ENCODE measurements at places on chromosomes 6 and 20.
A peak's percentile ranks its signal among the peaks of the same experiment; 100 is the strongest.

DNA sequence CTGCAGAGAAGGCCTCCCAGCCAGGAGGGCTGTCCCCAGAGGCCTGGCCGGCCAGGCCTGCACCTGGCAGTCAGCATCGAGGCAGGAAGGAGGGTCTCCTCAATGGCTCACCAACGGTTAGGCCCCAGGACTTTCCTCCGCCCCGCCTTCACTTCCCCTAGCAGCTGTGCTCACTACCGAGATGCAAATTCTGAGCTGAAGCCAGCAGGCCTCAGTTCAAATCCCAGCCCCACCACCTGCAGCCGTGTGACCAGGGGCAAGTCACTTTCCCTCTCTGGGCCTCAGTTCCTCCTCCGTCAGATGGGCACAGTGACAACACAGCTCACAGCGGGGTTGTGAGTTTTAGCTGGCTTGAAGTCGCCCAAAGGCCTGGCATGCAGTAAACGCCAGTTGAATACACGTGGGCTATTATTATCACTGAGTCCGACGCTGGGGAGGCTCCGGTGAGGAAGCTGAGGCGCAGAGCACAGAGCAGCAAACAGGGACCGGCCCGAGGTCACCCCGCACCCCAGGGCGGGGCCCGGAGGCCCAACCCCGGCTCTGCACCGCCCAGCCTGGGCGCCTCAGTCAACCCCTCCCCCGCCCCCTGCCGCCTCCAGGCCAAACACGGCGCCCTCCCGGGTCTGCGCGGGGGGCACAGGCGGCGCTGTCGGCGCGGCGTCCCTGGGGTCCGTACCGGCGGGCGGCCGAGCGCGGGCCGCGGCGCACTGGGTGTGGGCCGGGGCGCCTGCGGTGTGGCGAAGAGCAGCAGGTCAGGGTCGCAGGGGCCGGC is 671 bp downstream of the E2F1 start:
- no peak for DNase-seq

- DNase-seq: no peak
Measured at GRCh38 chr6:129643176-129643575, 66.8 kb downstream of the ARHGAP18 start.

- DNase-seq: no peak
Measured at GRCh38 chr6:15531973-15532372, 130.9 kb downstream of the DTNBP1 start.

DNA sequence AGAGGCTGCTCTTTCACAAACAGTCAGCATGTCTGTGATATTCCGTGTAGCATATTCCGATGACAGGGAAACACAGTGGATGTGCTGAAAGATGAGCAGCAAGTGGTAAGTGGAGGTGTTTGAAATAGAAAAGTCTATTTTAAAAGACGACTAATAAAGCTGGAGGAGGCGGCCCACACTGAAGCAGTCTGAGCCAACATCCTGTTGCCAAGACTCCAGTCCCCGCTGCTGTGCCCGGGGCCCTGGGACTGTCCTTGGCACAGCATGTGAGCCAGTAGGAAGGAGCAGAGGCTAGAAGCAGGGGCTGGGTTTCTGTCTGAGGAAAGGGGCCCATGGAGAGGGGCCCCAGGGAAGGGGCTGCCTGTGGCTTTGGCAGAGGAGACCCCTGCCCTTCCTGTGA is 351.5 kb upstream of the CHD6 start:
- no peak for DNase-seq

DNA sequence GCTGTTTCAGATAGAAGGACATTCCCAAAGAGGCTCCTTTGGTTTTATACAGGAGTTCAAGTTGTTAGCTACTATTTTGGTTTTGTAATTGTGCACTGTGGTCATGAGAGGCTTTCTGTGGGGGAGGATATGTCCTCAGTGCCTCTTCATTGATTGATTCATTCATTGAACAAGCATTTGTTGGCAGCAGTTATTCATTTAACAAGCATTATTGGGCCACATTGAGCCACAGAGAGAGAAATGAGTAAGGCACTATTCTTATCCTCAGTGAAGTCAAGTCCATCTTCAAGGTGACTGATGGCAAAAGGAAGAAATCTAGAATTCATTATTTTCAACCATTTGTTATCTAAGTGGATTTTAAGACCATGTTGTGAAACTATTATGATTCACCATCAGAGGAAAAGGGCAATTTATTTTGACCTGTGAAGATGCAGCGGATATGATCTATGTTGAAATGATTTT is 697.2 kb upstream of the CITED2 start:
- peak; percentile 79 for DNase-seq

DNA sequence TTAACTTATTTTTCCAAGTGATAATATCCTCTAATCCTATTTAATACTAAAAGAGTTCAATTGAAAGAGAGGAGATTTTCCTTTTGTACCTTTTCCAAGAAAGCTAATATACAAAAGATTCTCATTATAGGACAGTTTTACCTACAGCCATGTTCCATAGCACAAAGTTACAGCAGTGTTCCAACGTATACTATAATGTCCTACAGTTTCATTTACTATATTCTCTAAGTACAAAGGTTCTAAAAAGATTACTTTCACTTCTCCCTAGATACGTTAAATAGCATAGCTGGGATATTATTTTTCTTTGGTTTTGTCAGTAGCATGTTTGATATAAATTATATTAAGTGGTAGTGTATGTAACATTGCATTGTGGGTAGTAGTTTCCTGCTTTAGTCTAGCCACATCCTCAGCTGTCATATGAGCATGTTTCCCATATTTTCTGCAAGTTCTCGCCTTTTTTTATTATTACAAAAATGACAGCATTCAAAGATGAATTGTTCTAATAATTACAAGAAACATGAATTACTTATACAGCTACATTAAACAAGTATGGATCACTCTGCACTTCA is 4.4 kb upstream of the RUNX2 start:
- no peak for DNase-seq

GRCh38 chr6:46368169-46368536 is 123.1 kb downstream of the RCAN2 start:
- DNase-seq: no peak

- no peak for DNase-seq
Measured at GRCh38 chr6:95629551-95629950, 52.2 kb downstream of the MANEA start.

DNA sequence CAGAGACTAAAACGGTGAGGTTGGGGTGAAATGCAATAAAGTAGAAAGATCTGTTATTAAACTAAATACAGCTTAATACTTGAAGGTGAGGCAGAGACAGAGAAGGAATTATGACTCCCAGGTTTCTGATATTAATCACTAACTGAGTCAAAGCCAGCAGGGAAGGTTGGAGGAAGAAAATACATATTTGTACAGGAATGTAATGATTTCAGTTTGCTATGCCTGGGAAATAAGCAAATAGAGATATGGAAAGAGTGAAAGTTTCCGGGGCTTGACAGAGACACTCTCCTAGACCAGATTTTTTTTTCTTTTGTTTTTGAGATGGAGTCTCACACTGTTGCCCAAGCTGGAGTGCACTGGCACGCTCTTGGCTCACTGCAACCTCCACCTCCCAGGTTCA is 76.8 kb downstream of the PTPRK start:
- DNase-seq: peak; percentile 43

DNA sequence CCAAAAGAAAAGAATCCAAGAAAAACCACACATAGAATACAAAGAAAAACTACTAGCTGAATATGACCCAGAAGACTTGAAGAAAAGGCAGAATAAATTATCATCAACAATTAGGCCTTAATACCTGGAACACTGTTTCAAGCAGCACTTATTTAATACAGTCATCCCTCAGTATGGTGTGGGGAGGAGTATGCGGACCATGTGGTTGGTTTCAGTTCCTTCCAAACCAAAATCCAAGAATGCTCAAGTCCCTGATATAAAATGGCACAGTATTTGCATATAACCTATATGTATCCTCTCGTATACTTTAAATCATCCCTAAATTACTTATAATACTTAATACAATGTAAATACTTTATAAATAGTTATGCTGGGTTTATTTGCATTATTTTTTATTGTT is 16.1 kb downstream of the CDK19 start:
- no peak for DNase-seq

DNA sequence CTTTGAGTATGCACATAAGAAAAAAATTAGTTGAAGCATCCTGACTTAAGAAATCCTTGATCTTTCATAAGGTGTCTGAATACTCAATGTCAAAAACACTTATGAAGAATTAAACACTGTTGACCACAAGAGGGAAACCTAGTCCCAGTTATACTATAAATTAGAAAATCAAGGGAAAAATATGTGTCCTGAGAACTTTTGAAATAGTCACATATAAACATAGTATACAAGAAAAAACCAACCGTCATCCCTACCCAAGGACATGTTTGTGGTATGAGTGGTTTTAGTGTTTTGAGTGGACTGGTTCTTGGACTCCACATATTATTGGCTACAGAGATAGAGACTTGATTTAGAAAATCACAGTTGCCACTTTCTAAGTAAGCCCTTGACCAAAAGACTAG is 7.6 kb upstream of the HLA-DRA start:
- DNase-seq: peak; percentile 30

GRCh38 chr6:134267917-134268361 is 50.0 kb downstream of the SGK1 start:
- DNase-seq: no peak

DNA sequence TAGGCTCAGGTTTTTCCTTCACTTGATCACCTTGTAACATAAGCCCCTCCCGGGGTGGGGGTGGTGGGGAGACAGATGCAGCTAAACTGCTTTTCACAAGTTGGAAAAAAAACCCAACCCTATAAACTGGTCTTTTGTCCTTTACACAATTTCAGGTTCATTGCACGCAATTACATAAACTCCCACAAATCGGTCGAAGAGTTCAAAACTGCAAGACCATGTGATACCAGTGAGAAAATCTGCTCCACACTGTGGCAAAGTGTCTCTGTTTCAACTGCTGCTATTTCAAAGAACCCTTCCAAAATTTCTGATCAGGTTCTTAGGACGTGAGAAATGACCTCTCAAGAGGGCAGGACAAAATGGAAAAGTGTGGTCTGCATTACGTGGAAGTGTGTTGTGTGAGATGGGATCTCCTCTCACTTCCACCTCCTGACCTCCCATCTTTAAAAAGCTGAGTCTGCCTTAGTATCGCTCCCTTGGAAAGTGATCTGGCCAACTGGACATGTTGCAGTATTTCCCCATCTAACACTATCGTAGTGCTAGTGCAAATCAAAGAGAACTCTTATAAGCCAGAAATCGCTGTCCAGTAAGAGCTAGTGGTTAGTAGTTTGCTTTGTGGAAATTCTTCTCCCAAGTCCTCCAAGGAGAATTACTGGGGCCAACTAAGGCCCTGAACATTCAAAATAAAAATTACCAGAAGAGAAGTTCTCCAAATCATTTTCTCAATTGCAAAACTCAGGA is 60.1 kb downstream of the PRND start:
- DNase-seq: no peak

DNA sequence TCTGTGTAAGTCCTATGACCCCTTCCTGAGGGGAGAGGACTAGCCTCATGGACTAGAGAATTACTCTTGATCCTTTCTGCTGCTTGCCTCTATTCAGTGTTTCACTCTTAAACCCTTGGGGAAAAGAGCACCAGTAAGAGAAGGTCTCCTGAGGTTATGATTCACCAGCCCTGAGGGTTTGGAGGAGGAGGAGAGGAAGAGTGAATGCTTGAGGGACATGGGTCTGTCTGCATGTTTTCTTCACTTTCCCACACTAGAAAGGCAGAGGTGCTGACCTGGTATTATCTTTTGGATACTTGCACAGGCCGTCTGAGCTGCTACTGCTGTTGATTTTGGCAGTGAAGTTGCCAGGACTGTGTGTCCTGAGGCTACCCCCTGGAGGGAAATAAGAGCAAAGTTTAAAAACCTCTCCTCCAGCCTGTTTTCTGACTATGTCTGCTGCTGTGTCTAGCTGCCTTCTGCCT is 78.3 kb downstream of the CD109 start:
- peak; percentile 88 for DNase-seq

GRCh38 chr6:143079325-143079640 is 18.6 kb downstream of the AIG1 start:
- DNase-seq: no peak

- DNase-seq: no peak
Measured at GRCh38 chr20:25071734-25072133, 10.2 kb downstream of the VSX1 start.

DNA sequence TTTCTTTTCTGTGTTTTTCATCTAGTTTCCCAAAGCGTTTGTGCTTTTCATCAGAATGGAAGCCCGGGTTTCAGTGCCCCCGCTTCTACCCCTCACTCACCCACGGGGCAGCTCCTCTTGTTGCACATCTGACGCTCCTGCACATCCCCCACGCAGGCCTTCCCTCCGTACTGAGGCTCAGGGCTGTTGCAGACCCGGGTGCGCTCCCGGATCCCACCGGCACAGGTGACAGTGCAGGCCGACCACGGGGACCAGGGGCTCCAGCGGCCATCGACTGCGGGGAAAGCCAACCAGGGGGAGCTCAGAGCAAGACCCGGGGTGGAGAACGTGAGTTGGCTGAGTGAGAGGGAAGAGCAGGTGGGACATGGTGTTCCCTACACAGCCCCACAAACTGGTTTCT is 19.0 kb downstream of the THBS2 start:
- DNase-seq: no peak

DNA sequence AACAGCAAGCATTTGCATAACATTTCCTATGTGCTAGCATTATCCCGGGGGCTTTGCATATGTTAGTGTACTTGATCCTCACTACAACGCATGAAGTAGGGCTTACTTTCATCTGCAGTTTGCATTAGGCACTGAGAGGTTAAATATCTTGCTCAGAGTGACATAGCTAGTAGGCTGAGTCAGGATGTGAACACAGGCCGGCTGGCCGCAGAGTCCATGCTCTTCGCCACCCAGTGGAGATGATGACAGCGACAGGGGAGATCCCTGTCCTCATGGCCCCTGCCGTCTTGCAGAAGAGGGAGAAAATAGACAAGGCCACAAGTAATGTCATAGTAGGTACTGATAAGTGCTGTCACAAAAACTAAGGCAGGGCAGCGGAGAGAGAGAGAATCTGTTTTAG is 46.9 kb downstream of the LYRM4 start:
- peak; percentile 82 for DNase-seq

DNA sequence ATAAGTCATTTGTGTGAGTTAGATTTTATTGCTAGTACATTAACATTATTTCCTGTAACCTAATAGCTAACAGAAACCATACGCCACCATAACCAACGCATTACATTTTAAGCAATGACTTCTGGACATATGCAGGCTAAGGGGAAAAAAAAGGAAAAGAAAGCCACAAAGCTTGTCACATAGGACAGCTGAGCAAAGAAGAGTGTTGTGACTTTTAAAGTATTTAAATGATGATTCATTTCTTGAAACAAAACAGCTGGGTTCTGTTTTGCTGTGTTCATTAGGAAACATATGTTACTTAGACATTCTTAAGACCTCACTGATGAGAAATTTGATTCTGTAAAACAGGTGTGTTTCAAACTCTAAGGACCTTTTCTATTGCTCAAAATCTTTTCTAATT is 171.4 kb downstream of the COL9A1 start:
- no peak for DNase-seq

GRCh38 chr6:5817869-5818268 is 188.9 kb downstream of the NRN1 start:
- no peak for DNase-seq

GRCh38 chr6:145271577-145271976 is 463.7 kb downstream of the EPM2A start:
- DNase-seq: no peak
